ENCODE measurements at places on chromosomes 7 and 10.
A peak's percentile ranks its signal among the peaks of the same experiment; 100 is the strongest.

DNA sequence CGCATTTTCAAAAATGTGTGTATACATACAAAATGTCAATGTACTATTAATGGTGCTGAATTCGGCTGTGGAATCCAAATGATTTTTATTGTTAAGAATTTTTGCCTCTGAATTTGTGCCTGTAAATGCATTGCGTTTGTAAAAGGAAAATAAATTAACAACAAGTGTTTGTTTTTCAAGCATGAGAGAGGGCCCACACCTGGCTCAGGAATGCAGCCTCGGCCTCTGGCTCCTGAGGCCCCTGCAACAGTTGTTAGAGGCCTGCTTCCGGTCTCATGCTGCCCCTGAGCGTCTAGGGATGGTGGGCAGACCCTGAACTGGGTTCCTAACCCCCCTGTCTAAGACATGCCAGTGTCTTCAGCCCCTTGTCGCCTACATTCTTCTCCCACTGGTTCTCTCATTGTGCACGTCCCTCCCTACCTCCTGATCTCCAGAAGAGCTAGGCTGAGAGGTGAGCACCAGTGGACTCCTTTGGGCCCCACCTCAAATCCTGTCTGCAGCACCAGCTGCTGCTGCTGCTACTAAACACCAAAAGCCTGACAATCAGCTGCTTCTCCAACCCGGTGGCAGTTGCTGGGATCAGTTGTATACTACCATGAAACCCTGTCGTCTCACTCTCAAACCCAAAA lies 1.9 kb upstream of the BTBD16 start:
- DNase-seq = no peak

GRCh38 chr7:1030444-1031070 lies 13.8 kb upstream of the GPR146 start:
- no peak for DNase-seq

- no peak for DNase-seq
These were observed 52.6 kb upstream of the SMNDC1 start for GRCh38 chr10:110357252-110357780.

GRCh38 chr10:114544045-114544659 lies 113.9 kb downstream of the ABLIM1 start:
- no peak for DNase-seq

DNA sequence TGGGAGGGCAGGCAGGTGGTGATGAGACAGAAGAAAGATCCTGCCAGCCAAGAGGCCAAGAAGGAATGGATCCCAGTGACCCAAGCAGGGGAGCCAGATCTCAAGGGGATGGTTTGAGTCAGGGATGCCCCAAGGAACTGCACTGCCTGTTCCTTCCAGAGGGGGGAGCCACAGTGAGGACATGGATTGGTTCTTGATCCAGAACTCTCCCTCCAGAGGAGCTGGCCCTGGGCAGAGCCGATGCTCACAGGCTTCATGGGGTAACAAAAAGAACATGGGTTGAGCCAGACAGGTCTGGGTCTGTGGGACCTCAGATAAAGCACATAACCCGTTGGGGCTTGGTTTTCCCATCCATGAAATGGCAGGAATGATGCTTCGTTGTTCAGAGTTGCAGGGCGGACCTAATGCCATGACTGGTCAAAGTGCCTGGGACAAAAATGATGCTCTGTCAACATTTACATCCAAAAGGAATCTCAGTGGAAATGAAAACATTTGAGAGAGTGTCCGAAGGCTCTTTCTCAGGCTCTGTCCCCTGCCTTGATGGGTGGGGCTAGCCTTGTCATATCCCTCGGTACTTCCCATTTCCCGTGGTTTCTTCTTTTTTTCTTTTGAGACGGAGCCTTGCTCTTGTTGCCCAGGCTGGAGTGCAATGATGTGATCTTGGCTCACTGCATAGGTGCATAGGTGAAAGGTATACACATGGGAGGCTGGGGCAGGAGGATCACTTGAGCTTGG lies 4.7 kb upstream of the DENND2A start:
- no peak for DNase-seq

DNA sequence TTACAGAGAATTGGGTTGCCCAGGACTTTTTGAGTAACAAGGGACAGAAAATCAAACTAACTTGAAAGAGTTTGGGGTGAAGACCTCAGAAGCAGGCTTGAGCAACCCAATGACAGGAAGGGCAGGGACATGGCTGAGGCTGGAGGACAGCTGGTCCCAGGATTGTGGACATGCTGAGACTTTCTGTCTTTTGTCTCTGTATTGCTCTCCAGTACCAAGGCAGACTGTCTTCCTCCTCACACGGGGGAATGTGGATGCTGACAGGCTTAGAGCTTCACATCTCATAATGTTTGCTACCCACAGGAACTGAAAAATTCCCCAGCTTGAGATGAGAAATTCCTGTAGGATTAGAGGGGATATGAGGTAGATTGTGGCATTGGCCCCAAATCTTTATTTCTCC lies 229.6 kb downstream of the PHF14 start:
- DNase-seq = no peak

- no peak for DNase-seq
These were observed 95.3 kb downstream of the CPED1 start for GRCh38 chr7:121083790-121084251.

- no peak for DNase-seq
These were observed 208.3 kb downstream of the JAZF1 start for GRCh38 chr7:27972276-27972675.

DNA sequence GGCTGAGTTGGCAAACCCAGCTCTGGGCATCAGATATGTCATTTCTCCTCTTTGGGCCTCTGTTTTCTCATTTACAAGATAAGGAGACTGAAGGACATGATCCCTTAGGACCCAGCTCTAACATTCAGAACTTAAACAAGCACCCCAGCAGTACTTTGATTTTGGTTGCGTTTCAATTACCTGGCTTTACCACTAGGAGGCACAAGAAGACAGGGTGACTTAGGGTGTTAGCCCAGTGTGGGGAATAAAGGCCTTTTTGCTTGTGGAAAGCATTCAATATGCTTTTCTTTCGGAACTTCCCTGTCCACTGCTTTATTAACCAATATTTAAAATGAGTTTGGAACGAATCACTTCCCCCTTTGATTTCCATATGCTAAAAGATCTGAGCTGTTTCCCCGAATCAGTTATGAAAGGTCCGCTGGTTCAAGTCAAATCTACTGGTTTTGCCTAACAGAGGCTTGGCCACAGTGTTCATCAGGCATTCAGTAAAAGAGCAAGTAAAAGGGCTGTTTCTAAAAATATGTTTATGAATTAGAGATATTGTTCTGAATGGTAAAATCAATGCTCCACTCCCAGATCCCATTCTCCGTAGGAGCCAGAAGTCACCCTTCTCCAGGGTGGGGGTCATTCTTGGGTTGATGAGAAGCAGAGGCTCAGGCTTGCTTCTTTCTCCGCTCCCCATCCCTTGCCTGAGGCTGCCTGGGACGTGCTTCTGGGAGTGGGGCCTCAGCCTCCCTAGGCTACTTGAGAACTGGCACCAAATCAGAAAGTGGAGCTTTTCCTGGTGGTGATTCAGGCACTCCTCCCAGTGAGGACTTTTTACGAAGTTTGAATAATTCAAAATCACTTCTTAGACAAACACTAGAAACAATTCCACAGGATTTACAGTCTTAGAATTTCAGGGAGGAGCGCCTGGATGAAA lies 105.5 kb downstream of the MYOF start:
- DNase-seq = no peak

DNA sequence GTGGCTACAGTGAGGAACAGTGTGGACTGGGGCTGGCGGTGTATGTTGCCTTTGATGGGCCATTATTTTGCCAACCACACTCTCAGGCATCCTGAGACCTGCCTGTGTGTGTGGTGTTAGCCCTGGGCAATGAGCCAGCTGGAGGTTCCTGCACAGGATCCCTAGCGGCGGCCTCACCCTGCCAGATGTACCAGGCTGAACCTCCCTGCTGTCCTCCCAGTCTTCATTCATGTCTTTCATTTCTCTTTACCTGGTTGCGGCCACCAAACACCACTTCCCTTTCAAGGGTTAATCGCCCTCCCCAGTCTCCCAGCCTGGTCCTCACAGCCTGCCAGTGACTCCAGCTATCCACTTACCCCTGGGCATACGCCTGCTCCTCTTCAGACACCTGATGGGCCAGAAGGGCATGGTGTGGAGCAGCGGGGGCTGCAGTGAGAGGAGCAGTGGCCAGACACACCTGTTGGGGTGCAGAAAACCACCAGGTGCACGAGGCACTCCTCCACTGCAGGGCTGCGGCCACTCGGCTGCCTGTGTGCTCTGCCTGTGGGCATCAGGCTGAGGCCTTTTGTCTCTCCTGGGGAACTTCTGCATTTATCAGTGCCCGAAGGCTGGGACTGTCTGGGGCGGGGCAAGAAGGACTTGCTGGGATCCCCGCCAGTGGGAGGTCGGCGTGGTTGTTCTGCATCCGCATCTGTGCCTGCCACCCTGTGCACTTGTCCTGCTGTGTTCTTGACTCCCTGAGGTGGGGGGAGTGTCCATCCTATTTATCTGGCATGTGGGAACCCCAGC lies 111.6 kb downstream of the ARHGAP22 start:
- DNase-seq = peak; percentile 59

DNA sequence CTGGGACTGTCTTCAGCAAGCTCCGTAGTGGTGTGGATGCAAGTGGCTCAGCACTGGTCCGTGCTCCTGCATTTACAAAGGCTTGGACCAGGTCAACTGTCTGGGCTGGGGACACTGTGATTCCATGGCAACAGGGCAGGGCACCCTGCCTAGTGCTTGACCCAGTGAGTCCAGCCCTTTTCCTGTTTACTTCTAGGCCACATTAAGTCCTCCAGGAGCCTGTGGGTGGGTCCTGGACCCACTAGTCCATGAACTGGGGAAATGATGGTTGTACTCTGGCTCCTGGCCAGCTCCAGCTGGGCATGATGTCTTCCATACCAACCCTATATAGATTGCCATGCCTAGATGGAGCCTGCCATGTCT lies 152.0 kb downstream of the RPS24 start:
- DNase-seq = no peak

- DNase-seq = no peak
These were observed 203.0 kb downstream of the TNS3 start for GRCh38 chr7:47378728-47379395.

DNA sequence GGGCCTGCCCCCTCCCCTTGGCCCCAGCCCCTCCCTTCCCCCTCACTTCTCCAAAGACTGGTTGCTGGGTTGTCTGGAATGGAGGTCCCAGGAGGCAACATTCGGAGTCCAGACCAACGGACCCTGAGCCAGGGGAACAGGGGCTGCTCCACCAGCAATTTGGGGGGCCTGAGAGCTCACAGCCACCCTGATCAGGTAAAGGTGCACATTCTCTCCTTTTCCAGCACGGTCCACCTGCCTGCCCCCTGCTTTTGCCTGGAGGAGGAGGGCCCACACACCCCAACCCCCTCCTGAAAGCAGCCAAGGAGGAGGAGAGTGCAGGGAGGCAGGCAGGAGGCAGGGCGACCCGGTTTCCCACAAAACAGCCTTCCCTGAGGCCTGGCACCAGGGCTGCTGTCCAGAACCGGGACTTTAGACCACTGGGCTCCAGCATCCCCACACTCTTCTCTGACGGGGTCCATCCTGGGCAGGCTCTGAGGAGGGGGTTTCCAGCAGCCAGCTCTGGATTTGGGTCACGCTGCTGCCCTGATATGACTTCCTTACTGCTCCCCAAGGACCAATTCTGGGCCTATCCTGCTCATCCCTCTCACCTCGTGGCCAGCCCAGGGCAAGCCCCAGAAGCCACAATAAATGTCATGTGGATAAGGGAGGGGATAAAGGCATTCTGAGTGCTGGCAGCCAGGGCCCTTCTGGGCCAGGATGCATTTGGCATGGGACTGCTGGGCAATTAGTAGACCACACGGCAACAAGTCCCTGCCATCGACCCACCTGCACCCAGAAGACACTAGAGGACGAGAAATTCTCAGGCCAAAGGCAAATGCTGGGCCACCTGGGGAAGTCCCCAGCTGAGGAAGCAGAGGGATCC lies 1.1 kb upstream of the CAMK2B start:
- no peak for DNase-seq

GRCh38 chr10:87705339-87705738 lies 45.7 kb downstream of the PAPSS2 start:
- DNase-seq = no peak

DNA sequence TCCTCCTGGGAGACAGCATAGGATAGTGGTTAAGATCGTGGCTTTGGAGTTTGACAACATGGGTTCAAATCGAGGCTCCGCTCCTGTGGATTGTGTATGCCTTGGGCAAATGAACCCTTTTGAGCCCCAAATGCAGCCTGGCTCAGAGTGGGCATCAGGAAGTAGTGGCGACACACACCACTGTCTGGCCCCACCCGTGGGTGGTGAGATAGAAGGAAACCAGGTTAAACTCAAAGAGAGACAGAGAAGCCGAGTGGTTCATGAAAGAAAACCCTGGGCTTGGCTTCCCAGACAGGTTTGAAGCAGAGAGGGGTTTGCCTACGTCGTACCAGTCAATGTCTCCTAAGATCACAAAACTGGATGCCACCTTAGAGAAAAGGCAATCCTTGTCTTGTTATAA lies 57.7 kb downstream of the PRTFDC1 start:
- no peak for DNase-seq

DNA sequence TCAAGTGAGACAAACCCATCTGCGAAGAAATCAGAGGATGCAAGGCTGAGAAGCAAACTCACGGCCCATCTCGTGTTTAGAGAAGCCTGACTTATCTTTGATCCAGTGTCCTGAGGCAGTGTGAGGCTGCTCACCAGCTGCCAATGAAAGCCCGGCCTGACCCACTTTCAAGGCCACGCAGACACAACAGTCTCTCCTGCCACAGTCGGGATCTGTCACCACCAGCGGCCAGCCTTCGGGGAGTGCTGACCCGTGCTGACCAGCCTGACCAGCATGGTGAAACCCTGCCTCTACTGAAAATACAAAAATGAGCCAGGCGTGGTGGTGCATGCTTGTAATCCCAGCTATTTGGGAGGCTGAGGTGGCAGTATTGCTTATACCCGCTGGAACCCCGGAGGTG lies 7.4 kb upstream of the DNAJB6 start:
- DNase-seq = no peak

GRCh38 chr7:17620566-17620965 lies 319.7 kb downstream of the SNX13 start:
- DNase-seq = no peak

- no peak for DNase-seq
These were observed 111.8 kb downstream of the SDK1 start for GRCh38 chr7:3412871-3413270.

DNA sequence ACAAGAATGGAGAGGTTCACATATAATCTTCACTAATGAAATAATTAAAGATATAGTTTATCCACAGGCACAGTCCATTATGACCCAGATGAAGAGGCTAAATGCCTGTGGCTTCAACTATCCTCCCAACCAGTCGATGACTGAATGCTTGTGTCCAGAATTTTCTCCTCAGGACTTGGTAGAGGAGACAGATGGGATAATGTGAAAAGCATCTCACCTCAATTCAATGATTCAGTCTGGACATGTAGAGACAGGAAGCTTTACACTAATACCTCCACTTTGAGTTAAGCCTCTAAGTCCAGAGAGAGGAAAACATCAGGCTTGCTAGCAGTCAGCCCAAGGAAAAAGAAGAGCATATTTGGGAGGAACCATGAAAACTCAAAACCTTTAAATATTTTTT lies 59.1 kb upstream of the COL1A2 start:
- no peak for DNase-seq

- DNase-seq = no peak
These were observed 15.5 kb upstream of the PHYH start for GRCh38 chr10:13315361-13315760.
